ENCODE measurements at places on chromosomes 6 and 20. TPM values are rescaled to one million over a fixed set of nuclear protein-coding genes. Genes with fewer than 3 reads are reported as not detected.

The PACRG gene
- 13.2 TPM for total RNA-seq

GRCh38 chr6:142343938-142344337, 42.1 kb downstream of the ADGRG6 start:
- DNase-seq = no peak

DNA sequence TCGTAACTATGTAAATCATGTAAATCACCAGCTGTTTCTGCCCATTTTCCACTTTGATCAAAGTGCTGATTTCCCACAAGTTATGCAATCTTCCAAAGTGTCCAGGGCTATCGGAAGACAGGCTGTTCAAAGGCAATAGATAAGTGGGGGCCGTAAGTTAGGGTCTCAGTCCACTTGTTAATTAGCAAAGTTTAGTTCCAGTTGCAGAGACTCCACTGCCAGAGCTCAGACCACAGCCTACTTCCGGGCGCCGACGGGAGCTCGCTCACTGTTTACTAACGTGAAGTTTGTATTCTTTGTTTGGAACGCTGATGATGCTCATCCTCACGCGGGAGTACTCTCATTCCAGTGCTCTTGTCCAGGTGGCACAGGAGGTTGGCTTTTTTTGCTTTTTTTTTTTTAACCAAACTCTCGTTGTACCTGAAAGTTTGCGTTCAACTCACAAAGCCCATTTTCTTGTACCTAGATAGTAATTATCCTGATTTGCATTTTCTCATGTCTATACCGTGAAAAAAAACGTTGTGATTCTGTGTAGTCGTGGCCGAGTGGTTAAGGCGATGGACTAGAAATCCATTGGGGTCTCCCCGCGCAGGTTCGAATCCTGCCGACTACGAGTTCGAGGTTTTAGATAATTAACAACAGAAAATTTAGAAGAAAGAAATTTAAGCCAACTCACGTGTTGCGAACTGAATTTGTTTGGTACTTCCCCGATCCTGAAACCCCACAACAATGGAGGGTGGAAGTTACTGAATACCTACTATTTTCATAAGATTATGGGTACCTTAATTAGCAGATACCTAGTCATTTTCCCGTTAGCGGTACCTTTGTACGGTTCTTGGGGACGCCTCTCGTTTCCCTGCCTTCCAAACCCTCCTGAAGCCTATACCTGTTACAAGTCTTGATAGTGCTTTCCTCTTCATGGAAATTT, 29.9 kb upstream of the ZNF184 start:
- DNase-seq = peak; percentile 31

The HLA-DMB gene
- 127 TPM for total RNA-seq

The SLC17A2 gene
- not detected for total RNA-seq

DNA sequence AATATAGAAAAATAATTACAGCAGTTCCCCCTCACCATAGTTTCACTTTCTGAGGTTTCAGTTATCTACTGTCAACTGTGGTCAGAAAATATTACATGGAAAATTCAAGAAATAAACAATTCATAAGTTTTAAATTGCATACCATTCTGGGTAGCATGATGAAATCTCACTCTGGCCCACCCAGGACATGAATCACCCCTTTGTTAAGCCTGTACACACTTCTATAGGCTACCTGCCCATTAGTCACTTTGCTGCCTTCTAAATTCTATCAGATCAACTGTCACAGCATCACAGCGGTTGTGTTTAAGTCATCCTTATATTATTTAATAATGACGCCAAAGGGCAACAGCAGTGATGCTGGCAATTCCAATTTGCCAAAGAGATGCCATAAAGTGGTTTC, 140.3 kb upstream of the RUNX2 start:
- DNase-seq = no peak

GRCh38 chr6:14375930-14376329, 258.4 kb downstream of the CD83 start:
- DNase-seq = no peak

DNA sequence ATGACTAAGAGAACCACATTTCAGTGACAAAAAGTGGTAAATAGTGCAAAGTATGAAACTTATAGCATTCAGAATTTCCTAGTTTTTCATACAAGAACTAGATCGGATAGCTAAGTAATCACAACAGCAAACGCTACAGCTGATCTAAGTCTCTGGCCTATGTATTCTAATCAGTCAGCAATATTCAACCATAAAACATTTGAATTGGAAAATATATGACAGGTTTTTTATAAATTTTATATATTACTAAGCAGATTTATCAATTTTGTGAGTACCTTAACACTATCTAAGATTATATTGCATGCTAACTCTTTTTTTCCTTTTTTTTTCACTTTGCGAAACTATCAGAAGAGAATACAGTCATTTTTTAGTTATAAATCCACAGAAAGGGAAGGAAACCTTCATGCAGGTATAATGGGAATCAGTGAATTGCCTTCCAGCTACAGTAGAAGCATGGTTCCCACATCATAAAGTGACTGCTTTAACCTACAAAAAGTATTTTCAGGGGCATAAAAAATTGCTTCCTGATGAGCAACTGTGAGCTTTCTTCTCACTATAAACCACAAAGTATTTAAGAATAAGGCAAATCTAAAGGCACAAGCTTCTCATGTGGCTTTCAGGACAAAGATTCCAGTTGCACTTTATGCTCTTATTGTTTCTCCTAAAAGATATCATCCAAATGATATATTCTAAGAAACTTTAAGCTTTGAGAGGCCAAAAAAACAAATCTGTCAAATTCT, 74.0 kb upstream of the GJE1 start:
- DNase-seq = no peak

DNA sequence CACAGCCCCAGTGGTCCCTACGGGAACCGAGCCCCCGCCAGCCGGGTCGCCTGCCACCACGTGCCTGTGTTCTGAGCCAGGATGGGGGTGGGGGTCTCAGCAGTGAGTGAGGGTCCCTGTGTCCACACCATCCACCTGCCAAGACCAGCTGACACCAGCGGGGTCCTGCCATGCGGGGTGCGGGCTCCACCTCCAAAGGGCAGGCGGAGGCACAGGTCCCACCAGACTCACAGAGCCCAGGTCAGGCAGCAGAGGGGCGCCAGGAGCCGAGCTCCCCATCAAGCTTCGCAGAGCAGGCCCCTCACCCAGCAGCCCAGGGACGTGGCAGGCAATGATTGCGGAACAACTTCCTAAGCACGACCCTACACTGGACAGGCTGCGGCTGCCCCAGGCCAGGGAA, 50.5 kb downstream of the KCNQ2 start:
- DNase-seq = no peak

DNA sequence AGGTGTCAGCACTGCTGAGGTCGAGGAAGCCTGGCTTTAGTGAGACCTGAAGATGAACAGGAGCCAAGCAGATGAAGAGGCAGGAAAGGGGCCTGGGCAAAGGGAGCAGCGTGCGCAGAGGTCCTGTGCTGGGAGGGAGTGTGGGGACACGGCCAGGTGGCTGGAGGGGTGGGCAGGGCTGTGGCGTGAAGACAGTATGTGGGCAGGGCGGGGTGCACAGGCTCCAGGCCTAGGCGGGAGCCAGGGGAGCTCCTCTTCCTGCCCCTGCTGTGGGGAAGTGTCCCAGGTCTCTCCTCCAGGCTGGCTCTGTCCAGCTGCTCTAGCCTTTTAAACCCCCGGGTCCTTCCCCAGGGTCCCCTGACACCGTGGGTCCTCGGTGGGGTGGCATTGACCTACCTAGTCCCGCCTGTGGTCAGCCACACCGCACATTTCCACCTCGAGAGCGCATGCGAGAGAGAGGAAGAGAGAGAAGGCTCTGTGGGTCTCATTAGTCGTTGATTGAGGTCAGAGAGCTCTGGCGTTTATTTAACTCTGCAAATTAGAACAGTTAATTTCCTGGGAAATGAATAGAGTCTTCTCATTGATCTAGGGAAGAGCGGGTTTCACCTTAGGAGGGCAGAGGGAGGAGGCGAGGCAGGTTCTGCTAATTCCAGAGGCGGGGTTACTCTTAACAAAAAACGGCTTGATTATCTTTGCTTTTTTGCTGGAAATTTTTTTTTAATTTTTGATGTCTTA, 68.8 kb downstream of the CDH4 start:
- no peak for DNase-seq

- DNase-seq = no peak
Observed at GRCh38 chr6:10528158-10528981, 7.2 kb downstream of the GCNT2 start.

GRCh38 chr6:10719296-10719963, 3.4 kb upstream of the TMEM14C start:
- DNase-seq = no peak

- no peak for DNase-seq
Observed at GRCh38 chr6:106961801-106962200, 12.7 kb downstream of the CD24 start.

The DEK gene
- 71.6 TPM for total RNA-seq

GRCh38 chr20:26218301-26218700, 521.6 kb upstream of the ZNF337 start:
- DNase-seq = no peak

DNA sequence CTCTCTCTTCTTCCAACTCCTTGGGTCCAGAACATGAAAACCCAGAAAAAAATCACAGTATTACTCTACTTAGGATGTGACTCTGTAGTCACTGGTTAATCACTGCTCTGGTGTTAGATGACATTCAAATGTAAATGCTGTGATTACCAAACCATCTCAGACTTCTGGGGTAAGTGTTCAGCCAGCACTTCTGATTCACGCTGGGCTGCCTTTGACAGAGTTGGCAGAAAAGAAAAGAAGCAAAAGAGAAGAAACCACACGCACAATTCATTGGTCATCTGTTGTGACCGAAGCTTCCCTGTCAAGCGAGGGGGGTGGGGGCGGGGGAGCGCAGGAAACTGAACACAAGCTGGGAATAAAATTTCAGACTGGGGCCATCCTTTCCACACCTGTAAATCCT, 82.7 kb downstream of the PSMG4 start:
- DNase-seq = no peak

Measured in heart left ventricle (tissue), 16 donors.